ENCODE measurements at places on chromosomes 13 and 19.

DNA sequence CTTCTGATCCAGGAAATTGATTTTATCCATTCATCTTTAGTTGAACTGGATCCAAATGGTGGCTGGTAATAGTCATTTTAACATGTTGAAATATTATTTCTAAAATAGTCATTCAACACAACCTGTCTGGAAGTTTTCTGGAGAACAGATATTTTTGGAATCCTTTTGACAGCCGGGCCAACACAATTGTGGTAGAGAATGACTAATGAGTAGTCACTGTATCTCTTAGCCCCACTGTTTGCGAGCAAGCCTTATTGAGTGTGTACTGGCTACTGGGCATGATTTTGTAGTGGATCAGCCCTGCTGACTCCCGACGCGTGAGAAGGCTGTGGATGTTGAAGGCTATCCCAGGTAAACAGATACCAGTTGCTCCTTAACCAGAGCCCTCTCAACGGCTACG is 383.4 kb downstream of the ZNF536 start:
- no peak for DNase-seq

GRCh38 chr13:106530171-106530851 is 5.2 kb downstream of the EFNB2 start:
- DNase-seq, result no peak

DNA sequence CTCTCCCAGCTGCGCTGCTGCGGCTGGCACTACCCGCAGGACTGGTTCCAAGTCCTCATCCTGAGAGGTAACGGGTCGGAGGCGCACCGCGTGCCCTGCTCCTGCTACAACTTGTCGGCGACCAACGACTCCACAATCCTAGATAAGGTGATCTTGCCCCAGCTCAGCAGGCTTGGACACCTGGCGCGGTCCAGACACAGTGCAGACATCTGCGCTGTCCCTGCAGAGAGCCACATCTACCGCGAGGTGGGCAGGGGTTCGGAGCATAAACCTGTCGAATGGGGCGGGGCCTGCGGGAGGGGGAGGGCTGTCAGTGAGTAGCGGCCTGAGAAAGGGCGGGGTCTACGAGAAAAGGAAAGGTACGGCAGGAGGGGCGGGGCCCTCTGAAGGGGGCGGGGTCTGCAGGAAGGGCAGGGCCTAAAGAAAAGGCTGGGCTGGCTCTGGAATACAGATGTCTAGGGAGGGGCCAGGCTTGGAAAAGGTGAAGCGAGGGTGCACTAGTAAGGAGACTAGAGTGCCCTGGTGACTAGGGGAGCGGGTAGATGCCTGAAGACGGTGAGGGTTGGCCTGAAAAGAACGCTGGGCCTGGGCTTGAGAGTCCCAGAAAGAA is 3.6 kb downstream of the CD37 start:
- no peak for DNase-seq

DNA sequence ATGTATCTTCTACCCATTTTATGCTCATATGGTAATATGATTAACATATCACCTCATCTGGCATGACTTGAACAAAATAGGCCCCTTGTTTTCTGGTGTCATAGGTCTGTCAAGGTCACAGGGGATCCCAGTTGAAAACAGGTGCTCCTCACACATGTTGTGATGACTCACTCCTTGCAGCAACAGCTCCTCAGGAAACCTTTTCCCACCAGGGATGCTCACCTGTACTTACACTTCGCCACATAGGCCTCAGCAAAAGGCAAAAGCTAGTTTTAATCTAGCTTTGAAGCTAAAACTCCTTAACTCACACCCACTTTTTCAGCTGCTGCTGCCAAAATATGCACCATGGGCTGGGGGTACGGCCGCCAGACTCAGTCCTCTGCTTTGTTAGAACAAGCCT is 110.0 kb upstream of the SOX21 start:
- DNase-seq, result no peak

DNA sequence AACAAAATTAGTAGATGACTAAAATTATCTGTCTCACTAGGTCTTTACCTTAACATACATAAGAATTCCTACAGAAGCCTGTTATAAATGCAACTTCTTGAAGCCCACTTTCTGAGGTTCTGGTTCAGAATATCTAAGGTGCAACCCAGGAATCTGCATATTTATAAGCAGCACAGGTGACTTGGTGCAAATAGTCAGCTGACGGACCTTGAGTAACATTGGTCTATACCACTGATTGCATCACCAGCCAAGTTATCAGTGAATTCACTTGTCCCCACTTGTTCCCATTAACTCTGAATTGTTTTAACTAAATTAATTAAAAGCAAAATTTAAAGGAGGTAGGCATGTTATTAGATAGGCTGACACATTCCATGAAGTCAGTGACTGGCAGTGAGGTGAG is 109.9 kb downstream of the FRY start:
- DNase-seq, result no peak

- DNase-seq, result no peak
Measured at GRCh38 chr13:39410096-39410901, 192.7 kb downstream of the LHFPL6 start.
